ENCODE measurements at places on chromosomes 12 and 14.

DNA sequence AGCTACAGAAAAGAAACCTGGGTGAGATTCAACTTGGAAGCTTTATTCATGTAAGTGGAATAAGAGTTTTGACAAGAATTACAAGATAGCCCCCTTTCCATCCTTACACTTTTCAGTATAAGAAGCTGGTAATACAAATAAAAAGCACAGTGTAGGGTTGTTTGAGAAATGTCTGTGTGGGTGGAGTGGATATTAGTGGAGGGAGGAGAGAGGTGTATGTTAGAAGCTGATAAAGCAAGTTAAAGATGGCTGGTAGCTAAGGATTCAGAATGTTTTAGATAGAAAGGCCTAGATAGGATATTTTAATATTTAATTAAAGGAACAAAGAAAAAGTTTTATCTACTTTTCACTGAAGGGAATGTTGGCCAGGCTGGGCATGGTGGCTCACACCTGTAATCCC is 12.5 kb downstream of the CFAP54 start:
- no peak for DNase-seq

DNA sequence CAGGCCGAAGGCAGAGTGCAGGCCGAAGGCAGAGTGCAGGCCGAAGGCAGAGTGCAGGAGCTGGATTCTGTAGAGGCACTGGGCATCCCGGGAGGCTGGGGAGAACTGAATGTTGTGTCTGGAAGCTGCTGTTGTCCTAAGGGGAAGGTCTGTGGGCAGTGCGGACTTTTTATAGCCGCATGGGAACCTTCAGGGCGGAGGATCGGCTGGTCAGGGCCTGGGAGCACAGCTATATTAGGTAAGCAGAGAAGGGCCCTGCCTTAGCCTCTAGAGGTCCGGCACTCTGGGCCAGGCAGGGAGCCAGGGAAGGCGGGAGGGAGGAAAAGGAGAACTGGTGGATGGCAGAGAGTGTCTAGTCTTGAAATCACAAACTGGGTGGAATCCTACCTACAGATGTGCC is 14.2 kb downstream of the CABP1 start:
- DNase-seq: no peak

- DNase-seq: no peak
Observed at GRCh38 chr12:105672121-105672975, 341.9 kb downstream of the C12orf75 start.

GRCh38 chr12:41186026-41186425 is 2.1 kb upstream of the PDZRN4 start:
- no peak for DNase-seq

- DNase-seq: no peak
Observed at GRCh38 chr12:57611827-57612710, 834 bp downstream of the ARHGEF25 start.

All from stromal cell of bone marrow (primary cell).